ENCODE measurements at places on chromosomes 16 and 17. TPM values are rescaled to one million over a fixed set of nuclear protein-coding genes. Genes with fewer than 3 reads are reported as not detected.

Gene CSH1
- not detected for total RNA-seq

Gene LRRC36
- not detected for total RNA-seq

Gene TMEM132E
- 0.23 TPM for total RNA-seq

Gene APOBR
- 3.1 TPM for total RNA-seq

Gene ZP2
- not detected for total RNA-seq
